Activated CD4-positive, alpha-beta T cell treated with anti-CD3 and anti-CD28 coated beads for 1 hour (primary cell): ENCODE measurements at places on chromosomes 11 and 22.

- no peak for DNase-seq
Observed at GRCh38 chr11:57163160-57163868, 18.4 kb upstream of the LRRC55 start.

GRCh38 chr11:15293975-15294620 is 179.4 kb downstream of the INSC start:
- no peak for DNase-seq

GRCh38 chr11:18329196-18329870 is 7.0 kb downstream of the GTF2H1 start:
- DNase-seq = no peak

- DNase-seq = no peak
Observed at GRCh38 chr11:62030071-62030684, 62.7 kb upstream of the FTH1 start.

- no peak for DNase-seq
Observed at GRCh38 chr11:79329561-79329960, 111.3 kb downstream of the TENM4 start.

GRCh38 chr22:38153821-38154562 is 27.6 kb downstream of the PLA2G6 start:
- no peak for DNase-seq

- DNase-seq = no peak
Observed at GRCh38 chr11:7593481-7593880, 79.7 kb downstream of the PPFIBP2 start.

DNA sequence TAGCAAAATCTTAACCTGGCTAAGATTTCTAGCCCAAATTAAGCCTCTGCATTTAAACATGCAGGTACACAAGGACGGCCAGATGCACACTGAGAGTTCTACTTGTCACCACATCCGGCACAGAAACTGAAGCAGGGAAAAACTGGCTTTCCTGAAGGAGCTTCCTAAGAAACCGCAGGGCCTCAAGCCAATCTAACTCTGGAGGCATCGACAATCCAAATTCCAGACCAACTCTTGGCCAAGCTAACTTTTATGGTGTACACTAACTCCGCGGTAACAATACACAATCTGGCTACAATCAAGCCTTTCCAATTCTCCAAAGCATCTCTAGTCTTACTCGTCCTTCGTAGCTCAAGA is 1.2 kb downstream of the MSANTD2 start:
- no peak for DNase-seq

DNA sequence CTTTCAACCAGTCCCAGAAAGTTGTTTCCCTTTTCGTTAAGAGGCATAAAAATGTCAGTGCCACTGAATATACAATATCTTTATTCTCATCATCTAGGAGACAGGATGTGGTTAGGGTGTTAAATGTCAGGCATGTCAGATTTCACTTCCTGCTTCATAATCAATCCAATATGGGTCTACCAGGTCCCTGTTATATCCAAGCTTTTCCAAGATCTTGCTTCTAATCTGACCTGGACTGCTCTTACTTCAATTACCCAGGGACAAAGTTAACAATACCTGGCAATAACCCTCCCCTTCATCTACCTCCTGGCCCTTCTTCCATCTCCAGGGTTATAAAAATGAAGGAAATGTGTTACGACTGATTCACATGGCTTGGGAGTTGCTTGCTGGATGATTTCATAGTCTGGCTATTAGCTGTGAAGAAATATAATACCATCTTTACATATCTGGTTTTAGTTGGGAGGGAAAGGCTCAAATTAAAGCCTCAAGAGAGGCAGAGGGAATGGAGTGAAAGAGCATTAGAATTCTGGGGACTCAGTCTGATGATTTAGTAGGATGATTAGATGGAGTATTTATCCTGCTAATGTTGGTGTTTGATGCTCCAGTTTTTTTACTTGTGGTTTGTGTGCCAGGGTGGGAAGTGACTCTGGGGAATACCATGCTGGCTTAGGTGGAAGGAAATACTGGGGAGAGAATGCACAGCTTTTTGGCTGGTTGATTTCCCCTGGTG is 534.3 kb downstream of the ETS1 start:
- DNase-seq = no peak

DNA sequence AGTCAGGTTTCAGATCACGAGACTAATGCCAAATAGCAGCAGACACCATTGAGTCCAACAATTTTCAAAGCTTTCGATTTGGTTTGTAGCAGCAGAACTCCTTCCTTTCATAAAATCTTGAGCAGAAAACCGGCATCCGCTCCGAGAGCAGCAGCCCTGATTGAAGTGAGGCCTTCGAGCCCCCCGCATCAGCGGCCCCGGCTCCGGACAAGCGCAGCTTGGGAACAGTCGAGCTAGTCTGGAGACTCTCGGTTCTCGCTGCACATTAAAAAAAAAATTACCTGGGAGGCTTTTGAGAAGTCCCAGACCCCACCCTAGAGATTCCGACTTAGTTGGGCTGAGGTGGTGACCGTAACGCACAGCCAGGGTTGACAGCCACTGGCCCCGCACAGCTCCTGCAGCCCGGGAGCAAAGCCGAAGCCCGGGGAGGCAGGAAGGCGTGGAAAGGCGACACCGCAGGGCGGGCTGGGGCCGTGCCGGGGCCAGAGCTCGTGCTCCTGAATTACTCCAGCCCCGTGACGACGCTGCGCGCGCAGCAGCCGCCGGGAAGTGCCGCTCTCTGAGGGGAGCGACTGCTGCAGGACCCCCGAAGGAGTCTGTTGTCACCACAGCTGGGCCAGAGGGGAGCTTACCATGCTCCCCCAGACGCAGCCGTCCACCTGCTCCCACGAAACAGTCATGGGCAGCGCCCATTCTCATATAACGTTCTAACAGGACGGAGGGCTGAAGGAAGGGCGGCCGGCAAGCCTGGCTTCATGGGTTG is 57.8 kb downstream of the SPATA19 start:
- DNase-seq = no peak

DNA sequence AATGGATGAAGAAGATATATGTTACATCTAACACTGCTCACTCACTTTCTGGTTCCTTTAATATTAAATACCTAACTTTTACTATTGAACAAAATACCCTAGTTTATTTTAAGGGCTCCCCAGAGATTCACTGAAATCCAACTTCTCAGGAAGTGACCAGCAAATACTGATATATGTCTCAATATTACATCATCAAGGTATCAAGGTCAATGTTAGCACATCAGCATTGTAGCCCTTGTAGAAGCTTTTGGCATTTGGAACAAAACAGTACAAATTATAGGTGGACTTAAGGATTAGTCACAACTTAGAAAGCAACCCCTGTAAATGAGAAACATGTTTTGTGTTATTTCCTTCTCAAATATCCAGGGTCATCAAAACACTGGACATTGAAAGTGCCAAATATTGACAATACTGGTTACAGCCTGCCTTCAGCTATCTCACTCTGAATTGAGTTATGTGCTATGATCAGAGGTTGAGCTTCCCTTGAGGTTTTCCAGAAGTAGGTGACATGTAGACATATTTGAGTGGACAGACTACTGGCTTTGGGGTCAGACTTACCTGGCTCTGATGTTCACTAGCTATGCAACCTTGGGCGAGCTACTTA is 1.9 kb upstream of the ATL3 start:
- no peak for DNase-seq

DNA sequence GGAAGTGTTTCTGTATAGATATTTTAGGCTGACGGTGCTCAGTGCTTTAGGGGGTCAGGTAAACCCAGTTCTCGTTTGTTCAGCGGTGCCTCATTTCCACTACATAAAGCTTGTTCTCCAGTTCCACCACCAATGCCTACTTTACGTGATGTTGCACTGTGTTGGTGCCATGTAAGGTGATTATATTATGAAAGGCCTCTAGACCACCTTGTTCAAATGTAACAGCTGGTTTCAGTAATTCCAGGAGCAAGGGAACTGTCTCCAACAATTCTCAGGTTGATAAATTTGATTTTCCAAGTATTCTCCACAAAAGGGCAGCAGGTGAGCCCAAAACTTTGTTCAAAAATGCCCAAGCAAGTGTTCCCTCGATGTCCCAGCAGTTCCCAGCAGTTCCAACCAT is 83.7 kb upstream of the SEPTIN5 start:
- DNase-seq = no peak

DNA sequence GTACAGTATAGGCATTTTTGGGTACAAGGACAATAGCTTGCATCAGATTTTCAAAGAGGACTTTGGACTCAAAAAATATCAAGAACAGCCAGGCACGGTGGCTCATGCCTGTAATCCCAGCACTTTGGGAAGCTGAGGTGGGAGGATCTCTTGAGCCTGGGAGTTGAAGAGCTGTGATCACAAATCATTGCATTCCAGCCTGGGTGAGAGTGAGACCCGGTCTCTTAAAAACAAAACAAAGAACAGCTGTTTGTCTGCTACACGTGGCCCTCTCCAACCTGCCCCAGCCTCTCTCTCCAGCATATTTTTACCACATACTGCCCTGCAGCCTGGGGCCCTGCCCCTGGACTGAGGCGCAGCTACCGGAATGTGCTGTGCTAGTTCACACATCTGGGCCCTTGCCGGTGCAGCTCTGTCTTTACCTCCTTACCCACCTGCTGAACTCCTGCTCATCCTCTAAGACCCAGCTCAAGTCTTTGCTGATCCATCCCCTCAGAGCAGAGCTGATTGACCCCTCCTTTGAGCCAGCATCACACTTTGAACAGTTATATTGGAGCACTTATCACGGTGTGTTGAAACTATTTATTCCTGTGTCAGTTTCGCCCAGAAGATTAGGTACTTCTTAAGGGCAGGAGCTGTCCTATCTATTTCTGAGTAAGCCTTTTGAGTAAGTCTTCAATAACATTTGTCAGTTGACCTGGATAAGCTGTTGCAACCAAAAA is 29.4 kb downstream of the GRIK4 start:
- no peak for DNase-seq

DNA sequence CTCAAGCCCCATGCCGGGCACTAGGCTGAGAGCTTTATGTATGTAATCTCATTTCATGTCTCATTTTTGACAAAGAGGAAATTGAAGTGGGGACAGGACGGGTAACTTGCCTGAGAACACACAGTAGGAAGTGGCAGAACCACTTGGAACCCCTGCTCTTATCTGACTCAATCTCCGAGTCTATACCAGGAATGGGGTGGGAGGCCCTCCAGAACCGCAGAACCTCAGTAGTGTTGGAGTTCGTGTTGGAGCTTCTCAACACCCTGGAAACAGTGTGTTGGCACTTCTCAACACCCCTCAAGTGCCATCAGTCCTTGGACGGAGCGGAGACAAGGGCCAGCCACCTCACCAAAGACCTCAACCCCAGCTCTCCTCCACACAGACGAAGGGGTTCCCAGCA is 38.8 kb upstream of the POLA2 start:
- no peak for DNase-seq

GRCh38 chr22:45994491-45995404 is 17.8 kb upstream of the WNT7B start:
- peak; percentile 72 for DNase-seq

GRCh38 chr22:48101704-48102103 is 1339.3 kb downstream of the TBC1D22A start:
- DNase-seq = no peak

DNA sequence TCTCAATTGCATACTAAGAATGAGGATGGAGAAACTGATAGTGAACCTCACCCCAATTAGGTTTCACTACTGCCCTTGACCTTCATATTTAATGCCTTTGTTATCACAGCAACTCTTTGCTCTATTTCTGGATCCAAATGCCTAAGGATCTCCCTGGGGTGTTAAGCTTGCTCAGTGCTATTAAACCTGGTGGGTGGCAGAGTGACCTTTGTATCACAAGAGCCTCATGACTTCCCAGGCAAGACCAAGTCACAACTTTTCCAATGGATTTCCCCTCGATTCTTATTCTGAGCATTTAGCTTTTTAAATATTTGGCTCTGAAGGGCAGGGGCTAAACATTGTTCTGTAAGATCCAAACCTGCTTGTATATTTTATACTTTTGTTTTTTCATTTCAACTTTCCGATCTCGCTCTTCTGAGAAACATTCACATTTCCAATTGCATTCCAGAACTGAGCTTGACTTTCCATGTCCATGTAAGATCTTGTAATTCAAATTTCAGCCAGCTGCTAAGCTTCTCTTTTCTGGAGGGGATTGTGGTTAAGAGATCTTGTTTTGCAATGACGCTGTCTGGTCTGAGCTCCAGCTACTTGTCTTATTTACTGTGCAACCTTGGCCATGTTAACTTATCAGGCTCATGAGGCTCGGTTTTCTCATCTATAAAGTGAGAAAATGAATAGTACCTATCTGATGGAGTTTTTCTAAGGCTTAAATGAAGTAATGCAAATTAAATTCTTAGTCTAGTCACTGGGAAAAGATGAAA is 6.4 kb upstream of the EHF start:
- no peak for DNase-seq

DNA sequence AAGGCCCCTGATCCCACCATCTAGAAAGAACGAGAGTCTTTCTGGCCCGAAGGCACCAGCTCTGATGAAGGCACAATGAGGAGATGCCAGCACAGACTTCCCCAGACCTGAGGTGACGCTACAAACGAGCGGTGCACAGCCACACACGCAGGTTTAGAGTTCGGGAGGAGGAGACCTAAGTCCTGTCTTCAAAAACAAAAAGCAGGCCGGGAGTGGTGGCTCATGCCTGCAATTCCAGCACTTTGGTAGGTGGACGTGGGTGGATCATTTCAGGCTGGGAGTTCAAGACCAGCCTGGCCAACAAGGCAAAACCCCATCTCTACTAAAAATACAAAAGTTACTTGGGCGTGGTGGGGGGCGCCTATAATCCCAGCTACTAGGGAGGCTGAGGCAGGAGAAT is 9.5 kb downstream of the LTO1 start:
- DNase-seq = no peak

DNA sequence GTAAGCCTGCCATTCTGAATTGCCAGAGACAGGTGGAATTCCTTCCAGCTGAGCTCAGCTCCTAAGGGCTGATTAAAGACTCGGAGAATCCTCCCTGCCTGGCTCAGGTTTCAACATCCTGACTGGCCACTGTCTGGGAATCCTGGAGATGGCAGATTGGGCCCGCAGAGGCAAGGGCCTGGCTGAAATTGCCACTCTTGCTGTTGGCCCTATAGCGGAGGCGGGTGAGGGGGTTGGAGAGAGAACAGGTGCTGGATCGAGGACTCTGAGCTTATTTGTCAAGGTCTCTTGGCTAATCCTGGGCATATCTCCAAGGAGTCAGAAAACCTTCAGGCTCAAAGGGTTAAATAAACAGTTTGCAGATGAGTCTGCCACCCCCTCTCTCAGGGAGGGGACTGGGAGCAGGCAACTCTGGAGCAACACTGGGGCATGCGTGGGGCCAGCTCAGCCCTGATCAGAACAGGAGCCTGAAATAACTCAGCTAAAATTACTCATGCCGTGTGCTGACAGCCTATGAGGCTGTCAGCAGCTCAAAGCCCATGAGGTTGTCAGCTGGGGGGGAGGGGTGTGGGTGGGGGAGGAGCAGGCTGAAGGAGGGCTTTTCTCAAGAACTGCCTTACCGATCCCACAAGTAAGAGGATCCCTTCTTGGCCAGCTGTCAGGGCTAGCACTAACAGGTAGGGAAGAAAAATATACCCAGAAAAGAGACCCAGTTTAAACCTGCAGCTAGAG is 14.7 kb upstream of the MFRP start:
- DNase-seq = no peak

GRCh38 chr11:71420455-71421241 is 27.5 kb downstream of the DHCR7 start:
- no peak for DNase-seq

GRCh38 chr11:12361682-12362081 is 15.7 kb upstream of the PARVA start:
- no peak for DNase-seq
